ENCODE measurements at places on chromosomes 6 and 20. TPM values are rescaled to one million over a fixed set of nuclear protein-coding genes. Genes with fewer than 3 reads are reported as not detected.

DNA sequence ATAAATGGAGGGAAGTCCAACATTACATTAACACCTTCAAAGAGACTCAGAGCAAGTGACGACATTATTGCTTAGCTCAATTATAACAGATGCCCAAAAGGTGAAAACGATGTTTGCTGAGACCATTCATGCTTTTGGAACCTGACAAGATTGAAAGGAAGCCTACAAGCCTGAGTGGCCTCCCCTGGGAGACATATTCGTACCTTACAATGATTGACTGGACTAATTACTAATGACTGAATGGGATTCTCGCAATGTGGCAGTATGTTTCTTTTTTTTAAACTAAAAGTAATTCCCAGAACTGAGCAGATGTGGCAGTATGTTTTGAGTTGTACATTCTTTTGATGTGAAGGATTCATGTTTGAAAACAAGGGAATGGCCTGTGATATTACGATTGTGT is 49.9 kb downstream of the VEGFA start:
- no peak for DNase-seq

DNA sequence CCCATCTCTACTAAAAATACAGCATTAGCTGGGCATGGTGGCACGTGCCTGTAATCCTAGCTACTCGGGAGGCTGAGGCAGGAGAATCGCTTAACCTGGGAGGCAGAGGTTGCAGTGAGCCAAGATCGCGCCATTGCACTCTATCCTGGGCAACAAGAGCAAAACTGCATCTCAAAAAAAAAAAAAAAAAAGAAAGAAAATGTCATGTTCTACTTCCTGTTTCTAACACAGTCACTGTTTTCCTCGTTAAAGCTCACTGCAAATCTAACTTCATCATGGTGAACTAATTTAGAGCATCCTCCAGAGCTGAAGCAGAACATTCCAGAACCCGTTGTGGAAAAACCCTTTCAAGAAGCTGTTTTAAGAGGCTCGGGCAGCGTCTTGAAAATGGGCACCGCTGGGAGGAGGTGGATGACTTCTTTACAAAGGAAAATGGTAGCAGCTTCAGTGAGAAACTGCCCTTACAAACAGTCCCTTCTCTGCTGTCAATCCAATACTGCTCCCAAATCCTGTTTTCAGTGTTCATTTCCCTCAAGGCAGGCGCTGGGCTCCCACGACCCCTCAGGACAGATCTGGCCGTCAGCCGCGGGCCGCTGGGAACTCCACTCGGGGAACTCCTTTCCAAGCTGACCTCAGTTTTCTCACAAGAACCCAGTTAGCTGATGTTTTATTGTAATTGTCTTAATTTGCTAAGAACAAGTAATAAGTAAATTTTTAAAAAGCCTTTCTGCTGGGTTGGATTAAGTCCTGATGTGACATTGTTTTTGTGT is 12.5 kb downstream of the CTSZ start:
- no peak for DNase-seq

DNA sequence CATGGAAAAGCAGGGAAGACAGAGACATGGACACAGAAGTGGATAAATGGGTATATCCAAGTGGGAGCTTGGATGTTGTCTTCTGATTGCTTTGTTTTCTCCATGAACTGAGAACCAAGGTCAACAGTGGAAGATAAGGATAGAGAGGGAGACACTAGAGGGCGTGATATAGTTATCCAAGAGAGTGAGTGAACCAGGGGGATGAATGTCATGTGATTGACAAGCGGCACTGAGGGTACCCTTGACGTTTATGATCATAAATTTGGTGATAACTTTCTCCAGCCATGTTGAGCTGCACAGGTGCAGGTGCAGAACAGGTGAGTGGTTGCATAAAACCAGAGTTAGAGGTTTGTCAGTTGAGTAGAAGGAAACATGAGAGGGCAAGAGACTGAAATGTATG is 20.7 kb downstream of the EBF4 start:
- no peak for DNase-seq

DNA sequence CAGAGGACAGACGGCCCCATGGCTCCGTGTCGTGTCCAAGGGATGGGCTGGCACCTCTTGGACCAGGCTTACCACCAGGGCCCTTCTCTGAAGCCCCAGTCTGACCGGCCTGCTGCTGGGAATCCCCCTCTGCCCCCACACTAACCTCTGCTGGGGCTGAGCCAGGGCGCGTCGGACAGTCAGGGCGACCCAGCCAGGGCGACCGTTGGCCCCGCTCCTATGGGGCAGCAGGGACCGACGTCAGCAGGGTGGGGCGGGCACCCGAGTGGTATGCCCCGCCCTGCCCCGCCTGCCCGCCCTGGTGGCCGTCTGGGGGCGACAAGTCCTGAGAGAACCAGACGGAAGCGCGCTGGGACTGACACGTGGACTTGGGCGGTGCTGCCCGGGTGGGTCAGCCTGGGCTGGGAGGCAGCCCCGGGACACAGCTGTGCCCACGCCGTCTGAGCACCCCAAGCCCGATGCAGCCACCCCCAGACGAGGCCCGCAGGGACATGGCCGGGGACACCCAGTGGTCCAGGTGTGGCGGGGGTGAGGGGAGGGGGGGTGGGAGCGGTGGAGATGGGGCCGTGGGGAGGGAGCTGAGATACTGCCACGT is at the start of gene SLC17A9:
Gene SLC17A9 (plus strand): TSS at position 337 of the 595 bp plus-strand sequence. CDS start 122 bp downstream, at position 459.
- no peak for DNase-seq

- no peak for DNase-seq
These were observed 21.6 kb upstream of the FUT9 start for GRCh38 chr6:95994151-95994550.

DNA sequence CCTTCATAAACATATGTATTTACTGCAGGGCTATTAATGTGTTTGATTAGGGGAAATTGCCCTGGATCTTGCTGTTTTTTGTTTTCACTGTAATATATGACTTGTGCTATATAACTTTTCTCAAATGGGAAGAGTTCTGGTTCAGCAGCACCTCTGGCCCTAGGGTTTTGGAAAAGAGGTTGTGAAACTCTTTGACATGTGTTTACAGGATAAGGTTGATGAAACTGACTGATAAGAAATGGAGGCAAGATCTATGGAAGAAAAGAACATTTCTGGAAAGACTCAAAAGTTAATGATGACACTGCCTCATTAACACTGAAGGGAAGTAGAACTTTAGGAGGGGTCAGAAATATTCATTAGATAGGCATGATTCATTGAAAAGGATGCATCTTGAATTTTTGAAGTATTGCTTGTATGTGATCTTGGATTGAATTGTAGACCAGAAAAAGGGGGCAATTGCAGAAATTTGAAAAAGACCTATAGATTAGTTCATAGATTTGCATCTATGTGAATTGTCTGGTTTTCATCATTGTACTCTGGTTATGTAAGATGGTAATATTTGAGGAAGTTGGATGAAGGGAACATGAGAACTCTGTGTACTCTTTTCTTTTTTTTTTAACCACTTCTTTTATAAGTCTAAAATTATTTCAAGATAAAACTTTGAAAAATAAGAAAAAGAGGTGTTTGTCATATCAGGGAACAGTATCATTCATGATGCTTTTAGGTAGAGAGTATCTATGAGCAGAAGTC is 54.0 kb downstream of the UTRN start:
- DNase-seq, result no peak

- no peak for DNase-seq
These were observed 69.9 kb upstream of the SOX4 start for GRCh38 chr6:21523652-21524051.

- no peak for DNase-seq
These were observed 110.3 kb downstream of the JARID2 start for GRCh38 chr6:15356179-15356578.

- DNase-seq, result no peak
These were observed 319.6 kb upstream of the POU3F2 start for GRCh38 chr6:98514796-98515195.

GRCh38 chr6:41027241-41027640 is 11.8 kb downstream of the UNC5CL start:
- DNase-seq, result no peak

DNA sequence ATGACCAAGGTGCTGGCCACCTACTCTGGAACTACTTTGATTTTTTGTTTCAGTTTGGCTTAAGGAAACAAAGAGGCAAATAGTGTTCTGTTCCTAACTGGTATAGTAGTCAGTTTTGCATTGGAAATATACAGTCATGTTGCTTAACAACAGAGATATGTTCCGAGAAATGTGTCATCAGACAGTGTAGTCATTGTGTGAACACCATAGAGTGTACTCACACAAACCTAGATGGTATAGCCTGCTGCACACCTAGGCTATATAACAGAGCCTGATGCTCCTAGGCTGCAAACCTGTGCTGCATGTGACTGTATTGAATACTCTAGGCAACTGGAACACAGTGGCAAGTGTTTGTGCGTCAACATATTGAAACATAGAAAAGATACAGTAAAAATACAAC is 80.4 kb downstream of the ARID1B start:
- no peak for DNase-seq

DNA sequence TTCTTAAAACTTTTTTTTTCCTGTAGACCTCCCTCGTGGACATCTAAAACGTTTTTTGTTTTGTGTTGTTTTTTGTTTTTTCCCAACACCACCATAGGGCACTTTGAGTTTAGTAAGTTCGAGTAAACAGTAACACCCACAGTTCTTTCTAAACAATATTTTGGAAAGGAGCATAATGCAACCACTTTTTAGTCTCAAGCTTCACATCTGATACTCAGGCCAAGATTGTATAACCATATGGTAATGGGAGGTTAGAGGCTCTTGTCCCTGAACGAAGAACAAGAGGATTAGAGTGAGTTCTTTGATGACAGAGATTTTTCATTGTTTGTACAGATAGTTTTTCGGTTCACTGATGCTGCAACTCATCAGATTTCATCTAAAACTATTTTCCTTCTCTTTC is 144.6 kb downstream of the MTHFD1L start:
- DNase-seq, result no peak

DNA sequence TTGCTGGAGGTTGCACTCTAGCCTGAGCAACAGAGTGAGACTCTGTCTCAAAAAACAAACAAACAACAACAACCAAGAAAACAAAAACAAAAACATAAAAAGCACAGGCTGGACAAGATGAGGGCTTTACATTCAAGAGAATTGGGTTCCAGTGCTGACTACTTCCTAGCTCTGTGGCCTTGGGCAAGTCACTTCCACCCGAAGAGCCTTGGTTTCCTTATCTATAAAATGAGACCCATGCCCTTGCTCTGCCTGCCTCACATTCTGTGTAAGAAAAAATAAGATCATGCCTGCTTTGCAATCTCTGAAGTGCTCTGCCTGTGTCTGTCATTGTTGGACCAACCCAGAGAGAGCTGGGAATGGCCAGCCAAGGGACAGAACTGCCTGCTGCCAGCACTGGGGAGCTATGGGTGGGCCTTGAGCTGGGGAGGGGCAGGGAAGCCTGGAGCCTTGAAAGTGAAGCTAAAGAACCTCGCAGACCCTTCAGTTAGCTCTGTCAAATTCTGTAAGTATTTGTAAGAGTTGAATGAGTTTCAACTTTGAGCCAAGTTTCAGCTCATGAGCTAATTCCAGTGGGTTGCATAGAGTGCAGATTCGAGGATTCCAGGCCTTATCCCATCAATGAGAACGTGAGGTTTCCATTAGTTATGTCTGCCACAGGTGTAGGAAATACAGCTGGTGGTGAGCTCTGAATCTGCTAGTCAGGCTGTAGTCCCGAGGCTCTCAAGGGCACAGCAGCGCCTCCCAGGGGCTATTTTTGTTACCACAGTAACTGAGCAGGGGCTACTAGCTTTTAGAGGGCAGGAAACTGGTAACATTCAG is 93.2 kb downstream of the DLGAP4 start:
- DNase-seq, result no peak

DNA sequence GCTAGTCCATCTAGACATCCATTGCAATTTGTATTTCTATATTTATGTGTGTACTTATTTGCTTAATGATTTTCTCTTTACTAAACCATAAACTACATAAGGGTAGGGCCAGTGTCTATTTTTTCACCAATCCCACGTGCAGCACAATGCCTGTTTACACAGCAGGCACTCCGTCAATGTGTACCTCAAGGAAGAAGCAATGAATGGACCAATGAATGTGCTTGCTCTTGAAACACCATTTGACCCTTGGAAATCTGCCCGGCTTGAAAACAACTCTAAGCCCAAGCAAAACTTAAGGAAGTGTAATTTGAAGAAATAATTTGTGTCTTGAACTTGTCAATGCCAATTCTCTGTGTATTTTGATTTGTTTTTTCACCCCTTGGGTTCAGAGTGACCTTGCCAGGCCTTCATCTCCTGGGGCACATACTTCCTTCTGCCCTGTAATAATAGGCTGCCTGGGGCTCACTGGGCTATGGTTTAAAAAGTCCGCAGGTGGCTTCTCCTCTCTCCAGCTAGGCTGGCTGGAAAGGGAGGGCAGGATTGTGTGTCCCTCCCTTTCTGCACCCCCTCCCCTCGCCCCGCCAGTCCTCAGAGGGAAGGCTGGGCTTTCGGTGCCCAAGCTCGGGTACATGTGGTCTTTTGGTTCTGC is 140.8 kb upstream of the ARMC2 start:
- no peak for DNase-seq

DNA sequence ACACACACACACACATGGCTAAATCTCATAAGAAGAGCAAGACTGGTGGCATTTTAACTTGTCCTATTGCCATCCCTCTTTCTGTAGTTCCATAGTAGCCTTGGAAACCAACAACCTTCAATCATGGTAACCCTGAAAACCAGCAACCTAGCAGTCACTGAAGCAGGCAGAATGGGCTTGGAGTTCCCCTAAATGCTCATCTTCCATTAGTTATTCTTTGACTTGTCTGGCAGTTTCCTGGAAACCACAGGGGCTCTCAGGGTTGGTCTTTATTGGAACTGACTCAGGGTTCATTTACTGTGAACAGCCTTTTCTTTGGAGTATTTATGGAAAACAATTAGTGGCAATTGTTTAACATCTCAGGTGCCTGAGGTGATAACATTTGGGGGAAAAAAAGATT is 19.4 kb upstream of the BRPF3 start:
- no peak for DNase-seq

- no peak for DNase-seq
These were observed 4.6 kb upstream of the ENPP1 start for GRCh38 chr6:131803007-131803769.

Gene HSD17B8
- total RNA-seq, result 31.3 TPM

Gene TCEA2
- total RNA-seq, result 24.6 TPM

Gene C20orf144
- total RNA-seq, result 0.09 TPM

Gene PROKR2
- total RNA-seq, result not detected

Gene USP49
- 3.0 TPM for total RNA-seq

Gene EPHA7
- 0.52 TPM for total RNA-seq

Gene NQO2
- total RNA-seq, result 16.4 TPM

Gene UNC5CL
- total RNA-seq, result 2.7 TPM

All from thymus (tissue), 14 donors.